ENCODE measurements at places on chromosomes 2 and 18.
A peak's percentile ranks its signal among the peaks of the same experiment; 100 is the strongest.

DNA sequence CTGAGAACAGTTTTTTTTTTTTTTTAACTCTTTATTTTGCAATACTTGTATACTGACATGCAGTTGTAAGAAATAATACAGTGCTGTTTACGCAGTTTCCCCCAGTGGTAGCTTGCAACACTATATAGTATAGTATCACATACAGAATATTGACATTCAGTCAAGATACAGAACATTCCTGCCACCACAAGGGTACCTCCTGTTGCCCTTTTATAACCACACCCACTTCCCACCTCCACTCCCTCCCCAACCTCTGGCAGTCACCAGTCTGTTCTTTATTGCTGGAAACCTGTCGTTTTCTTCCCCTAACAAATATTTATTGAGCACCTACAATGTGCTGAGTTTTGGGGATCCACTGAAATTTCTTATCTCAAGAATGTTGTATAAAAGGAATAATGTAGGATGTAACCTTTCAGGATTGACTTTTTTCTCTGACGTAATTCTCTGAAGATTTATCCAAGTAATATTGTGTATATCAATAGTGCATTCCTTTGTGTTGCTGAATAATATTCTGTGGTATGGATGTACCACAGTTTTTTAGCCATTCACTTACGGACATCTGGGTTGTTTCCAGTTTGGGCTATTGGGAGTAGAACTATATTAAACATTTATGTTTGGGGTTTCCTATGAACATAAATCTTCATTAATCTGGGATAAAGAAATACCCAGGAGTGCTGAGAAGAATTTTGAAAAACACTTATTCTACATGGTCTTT lies 51.4 kb upstream of the EML6 start:
- no peak for DNase-seq

DNA sequence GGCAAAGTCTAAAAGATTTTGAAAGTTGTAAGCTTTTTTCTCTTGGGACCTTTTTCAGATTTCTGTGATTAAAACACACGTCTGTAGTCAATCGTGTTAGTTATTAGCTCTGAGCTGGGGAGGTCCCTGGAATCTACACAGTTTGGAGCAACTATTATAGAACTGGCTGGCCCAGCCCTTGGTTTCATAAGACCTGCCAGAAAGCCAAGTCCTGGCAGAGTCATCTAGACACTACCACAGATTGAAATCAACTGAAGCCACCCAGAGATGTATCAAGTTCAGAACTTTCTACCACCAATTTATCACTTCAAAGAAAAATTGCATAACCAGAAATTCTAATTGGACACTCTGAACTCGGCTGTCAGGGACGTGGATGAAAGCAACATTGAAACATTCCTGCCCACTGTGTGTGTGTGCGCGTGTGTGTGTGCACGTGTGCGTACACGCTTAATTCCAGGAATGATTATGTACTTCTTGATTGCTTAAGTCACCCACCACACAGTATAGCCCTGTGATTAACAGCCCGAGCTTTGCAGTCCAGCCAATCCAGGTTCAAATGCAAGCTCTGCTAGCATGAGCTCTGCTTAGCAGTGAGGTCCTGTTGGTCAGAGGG lies 126.3 kb downstream of the TPGS2 start:
- DNase-seq, result no peak

DNA sequence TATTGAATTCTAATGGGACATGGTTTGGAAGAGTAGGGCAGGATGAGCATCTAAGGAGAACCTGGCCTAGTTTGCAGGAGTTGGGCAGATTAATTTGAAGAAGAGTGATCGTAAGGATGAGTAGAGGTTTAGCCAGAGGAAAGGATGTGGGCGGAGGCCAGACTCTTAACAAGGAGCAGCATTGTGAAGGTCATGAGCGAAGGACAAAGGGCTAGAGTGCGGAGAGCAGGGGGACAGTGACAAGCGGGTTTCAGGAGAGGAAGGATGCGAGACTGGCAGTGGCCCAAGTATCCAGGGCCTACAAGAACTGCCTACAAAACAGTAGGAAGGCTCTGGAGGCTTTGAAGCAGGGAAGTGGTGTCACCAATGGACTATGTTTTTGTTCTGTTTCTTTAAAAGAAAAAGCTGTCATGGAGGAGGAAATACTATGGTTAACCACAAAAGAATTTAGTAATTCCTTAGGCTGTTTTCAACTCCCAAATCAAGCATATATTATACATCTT lies 20.1 kb downstream of the SLC66A3 start:
- DNase-seq, result no peak

DNA sequence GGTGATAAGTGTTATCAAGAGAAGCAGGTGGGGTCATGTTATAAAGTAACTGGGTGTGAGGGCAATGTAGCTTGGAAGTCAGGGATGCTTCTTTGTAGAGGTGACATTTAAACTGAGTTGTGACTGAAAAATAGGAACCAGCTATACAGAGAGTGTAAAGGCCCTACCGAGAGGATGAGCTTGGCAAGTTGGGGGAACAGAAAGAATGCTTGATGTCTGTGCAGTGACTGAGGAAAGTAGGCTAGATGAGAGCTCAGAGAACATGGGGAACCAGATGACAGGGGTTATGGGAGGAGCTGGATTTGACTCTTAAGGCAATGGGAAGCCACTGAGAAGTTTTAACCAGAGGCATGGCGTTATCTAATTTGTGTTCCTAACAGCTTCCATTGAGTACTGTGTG lies 115.3 kb downstream of the DOCK10 start:
- DNase-seq, result no peak

DNA sequence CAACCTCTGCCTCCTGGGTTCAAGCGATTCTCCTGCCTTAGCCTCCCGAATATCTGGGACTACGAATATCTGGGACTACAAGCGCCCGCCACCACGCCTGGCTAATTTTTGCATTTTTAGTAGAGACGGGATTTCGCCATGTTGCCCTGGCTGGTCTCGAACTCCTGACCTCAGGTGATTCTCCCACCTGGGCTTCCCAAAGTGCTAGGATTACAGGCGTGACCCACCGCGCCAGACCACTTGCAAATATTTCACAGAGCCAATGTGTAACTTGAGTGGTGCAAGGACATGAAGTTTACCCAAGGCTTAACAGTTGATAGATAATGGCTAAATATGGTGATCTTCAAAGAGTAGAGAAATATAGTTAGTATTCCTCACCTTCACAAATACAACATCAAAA lies 14.1 kb upstream of the MTIF2 start:
- no peak for DNase-seq

- DNase-seq, result no peak
Measured at GRCh38 chr2:208255557-208256106, 761 bp upstream of the IDH1 start.

- DNase-seq, result no peak
Measured at GRCh38 chr2:237878321-237879057, 19.1 kb downstream of the RAMP1 start.

DNA sequence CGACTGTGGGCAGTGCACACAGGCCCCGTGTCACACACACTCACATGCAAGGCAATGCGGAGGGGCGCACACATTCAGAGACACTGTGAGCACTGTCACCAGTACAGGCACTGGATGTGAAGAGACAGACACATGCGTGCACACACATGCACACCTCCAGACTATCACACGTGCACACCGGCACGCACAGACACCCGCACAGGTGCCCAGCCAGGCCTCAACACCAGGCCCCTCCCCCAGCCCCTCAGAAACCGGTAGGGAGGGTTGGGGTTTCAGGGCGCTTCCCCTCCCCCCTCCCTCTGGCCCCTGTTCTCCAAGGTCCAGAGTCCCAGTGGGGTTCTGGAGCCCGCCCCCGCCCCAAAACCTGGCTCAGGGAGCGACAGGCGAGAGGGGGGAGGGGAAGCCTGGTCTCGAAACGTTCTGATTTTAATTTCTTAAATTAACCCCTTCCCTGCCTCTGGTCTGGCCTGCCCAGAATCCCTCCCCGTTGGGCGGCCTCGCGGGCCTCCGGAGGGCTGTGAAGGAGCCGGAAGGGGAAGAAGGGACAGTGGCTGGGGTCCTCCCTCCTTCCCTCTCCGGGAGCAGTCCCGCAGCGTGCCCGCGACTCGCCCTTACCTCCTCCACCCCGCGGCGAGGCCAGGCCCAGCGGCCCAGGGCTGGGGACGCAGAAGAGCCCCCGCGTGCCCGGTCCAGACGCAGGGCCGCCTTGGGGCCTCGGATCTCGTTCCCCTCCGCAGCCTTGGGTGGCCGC lies 558 bp downstream of the FBXO41 start:
- no peak for DNase-seq

DNA sequence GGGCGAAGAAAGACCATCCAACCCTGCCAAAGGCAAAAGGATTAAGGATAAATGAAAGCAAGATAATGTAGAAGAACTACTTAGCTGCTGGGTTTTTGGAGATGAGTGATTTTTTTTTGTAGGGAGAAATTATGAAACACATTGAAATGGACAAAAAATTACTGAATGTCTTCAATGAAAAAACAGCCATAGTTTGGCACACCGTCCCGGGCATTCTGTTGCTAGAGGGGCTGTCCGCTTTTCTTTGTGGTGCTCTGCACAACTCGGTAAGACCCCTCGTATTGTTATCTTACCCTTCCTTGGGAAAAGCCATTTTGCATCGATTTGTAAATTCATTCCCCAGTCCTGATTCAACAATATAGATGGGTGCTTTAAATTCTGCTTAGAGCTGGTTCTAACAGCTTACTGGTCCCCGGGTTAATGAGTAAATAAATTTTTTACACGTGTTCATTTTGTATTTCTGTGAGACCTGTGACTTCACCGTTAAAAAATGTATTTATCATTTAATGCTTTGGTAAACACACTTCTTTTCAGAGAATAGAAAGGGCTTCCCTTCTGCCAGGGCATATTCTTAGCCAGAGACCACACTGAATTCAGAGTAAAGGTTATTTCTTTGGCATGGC lies 912 bp upstream of the LAPTM4A start:
- DNase-seq, result no peak

- peak; percentile 42 for DNase-seq
Measured at GRCh38 chr2:205721057-205721449, 38.8 kb downstream of the NRP2 start.

DNA sequence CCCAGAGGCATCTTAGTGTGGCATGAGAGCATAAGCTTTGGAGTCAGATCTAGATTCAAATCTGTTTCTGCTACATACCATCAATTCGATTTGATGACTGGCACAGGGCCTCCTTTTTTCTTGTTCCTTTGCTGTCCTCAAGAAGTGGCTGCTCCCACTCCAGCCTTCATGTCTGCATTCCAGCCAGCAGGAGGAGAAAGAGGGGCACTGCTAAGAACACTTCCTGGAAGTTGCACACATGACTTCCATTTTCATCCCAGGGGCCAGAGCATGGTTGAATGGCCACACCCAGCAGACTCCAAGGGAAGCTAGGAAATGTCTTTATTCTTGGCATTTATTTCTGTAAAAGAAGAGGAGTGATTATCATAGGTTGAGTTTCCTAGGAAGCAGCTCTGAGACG lies 50.4 kb downstream of the EML6 start:
- peak; percentile 29 for DNase-seq

- no peak for DNase-seq
Measured at GRCh38 chr2:121273116-121273515, 11.9 kb downstream of the TFCP2L1 start.
